ENCODE measurements at places on chromosomes 4 and X.

- no peak for DNase-seq
Measured at GRCh38 chrX:31338991-31339350, 267.1 kb upstream of the FTHL17 start.

- no peak for DNase-seq
Measured at GRCh38 chr4:28358606-28359005, 1498.0 kb downstream of the STIM2 start.

GRCh38 chr4:108851366-108851765 lies 88.5 kb upstream of the ETNPPL start:
- no peak for DNase-seq

GRCh38 chr4:98686043-98686707 lies 27.8 kb upstream of the TSPAN5 start:
- no peak for DNase-seq

GRCh38 chrX:64206556-64207162 lies 1.2 kb upstream of the AMER1 start:
- DNase-seq = peak; percentile 2

DNA sequence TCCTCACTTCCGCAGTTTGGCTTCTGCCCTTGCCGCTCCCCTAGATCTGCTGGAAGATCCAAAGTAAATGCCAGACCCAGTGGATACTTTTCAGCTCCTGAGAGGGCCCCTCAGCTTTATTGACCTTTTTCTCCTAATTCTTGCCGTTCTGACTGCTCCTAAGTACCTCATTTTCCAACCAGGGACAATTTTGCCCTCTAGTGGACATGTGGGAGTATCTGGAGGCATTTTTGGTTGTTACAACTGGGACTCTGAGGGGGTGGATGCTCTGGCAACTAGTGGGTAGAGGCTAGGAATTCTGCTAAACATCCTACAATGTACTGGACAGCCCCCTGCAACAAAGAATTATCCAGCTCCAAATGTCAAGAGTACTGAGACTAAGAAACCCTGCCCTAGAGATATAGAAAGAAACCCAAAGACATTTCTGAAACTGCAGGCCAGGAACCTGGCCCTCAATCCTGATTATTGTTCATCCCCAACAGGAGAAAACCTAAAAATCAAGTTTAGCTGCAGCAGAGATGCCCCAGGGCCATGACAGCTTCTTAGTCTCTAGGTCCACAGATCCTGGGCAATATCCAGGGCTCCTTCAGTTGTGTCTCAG lies 3.4 kb downstream of the TEX13B start:
- DNase-seq = no peak

DNA sequence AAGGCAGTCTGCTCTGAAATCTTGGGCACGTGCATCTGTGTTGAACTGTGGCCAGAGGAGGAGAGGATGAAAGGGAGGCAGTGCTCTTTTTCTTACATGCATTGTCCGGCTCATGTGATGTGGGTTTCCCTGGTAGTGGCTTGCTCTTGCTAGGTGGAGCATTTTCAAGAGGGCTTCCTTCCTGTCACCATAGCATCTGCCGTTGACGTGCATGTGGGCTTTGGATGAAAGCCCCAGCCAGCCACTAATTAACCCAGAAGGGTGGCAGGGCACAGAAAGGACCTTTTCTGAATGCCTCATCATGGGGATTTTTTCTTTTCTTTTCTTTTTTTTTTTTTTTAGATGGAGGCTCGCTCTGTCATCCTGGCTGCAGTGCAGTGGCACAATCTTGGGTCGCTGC lies 121.3 kb downstream of the GPR143 start:
- DNase-seq = peak; percentile 54

DNA sequence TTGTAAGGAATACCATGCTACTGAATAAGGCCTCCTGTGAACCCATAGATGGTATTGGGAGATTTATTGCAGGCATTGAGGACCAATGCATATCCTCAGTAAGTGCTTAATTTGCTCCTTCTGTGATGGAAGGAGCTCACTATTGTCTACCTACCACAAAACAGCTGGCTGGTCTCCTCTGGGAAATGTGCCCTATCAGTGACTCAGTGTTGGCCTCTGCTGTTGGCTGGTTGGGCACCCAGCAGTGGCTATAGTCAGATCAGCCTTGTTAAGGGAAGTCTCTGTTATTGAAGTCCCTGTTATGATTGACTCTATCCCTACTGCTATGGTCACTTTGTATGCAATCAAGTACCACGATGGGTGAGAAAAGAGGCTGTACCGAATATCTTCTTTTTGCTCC lies 27.5 kb upstream of the OTUD4 start:
- no peak for DNase-seq

DNA sequence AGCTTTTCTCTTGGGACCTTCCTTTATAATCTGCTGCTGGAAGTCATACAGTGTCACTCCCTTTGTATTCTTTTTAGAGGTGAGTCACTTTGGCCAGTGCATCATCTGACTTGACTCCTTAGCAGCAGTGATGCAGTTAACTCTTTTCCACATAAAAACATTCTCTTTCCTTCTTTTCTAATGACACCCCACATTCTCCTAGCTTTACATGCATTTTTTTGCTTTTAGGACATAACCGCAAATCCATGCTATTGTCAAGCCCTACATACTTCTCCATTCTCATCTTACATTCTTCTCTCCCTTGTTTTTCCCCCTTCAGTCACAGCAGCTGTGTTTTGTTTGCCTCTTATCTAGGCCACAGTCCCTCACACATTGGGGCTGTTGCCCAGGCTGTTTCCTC lies 55.1 kb downstream of the ZNF330 start:
- no peak for DNase-seq

DNA sequence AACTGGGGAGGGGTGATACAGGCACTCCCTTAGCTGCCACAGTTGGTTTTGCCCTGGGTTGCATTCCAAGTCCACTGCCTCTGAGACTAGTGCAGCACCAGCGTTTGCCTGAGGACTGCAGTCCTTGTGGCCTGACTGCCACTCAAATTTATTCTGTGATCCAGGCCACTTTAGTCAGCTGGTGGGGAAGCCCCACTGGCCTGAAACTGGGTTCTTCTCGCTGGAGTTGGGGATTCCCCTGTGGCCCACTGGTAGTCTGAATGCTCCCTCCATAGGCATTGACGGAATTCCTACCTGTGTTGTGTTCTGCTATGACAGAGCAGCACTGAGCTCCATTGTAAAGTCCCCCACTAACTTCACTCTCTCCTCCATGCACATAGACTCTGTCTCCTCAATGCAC lies 63.8 kb downstream of the PTPN13 start:
- no peak for DNase-seq

DNA sequence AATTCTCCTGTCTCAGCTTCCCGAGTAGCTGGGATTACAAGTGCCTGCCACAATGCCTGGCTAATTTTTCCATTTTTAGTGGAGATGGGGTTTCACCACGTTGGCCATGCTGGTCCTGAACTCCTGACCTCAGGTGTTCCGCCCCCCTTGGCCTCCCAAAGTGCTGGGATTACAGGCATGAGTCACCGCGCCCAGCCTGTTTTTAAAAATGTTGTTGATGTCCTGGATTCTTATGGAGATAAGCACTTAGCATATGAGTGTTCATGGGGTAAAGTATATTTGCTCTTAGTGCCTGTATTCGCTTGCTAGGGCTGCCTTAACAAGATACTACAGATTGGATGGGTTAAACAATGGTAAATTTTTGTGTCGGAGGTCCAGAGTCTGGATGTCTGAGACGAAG lies 91.7 kb downstream of the CEP44 start:
- no peak for DNase-seq

GRCh38 chr4:30744957-30745640 lies 24.9 kb downstream of the PCDH7 start:
- no peak for DNase-seq

DNA sequence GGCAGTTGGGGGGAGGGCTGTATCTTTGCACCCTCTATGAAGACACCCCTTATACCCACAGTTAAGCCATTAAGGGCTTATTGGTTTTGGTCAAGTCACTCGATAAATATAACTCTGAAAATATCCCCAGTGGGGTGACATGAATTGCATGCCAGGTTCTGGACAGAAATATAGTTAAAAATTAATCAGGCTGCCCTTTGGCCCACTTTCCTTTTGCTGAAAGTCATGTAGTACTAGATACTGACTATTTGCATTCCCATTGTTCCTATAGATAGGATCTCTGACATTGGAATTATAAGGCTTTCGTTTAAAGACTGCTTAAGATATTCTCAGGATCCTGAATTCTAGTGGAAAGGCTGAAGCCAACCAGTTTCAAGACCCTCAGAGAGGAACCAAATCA lies 43.5 kb upstream of the LAMP2 start:
- DNase-seq = no peak

DNA sequence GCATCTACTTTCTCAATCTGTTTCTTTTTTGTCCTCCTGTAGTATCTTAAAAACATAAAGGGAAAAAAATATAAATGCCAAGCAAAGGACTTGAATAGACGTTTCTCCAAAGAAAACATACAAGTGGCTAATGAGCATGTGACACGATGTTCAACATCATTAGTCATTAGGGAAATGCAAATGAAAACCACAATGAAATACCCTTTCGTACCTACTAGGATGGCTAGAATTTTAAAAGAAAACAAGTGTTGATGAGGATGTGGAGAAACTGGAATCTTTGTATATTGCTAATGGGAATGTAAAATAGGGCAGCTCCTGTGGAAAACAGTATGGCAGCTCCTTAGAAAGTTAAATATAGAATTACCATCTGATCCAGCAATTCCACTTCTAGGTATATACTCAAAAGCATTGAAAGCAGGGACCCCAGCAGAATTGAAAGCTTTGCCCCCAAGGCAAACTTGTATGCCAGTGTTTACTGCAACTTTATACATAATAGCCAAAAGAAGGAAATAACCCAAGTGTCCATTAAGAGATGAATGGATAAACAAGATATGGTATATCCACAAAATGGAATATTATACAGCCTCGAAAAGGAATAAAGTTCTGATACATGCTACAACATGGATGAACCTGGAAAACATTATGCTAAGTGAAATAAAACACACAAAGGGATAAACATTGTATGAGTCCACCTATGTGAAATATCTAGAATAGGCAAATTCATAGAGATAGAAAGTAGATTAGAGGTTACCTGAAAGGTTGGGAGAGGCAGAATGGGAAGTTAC lies 138.3 kb downstream of the SH3KBP1 start:
- no peak for DNase-seq

DNA sequence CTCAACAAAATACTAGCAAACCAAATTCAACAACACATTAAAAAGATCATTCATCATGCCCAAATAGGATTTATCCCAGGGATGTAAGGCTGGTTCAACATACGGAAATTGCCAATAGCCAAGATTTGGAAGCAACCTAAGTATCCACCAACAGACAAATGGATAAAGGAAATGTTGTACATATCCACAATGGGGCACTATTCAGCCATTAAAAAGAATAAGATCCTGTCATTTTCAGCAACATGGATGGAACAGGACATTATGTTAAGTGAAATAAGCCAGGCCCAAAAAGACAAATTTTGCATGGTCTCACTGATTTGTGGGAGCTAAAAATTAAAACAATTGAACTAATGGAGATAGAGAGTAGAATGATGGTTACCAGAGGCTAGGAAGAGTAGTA lies 82.0 kb upstream of the FAM241A start:
- DNase-seq = no peak

- no peak for DNase-seq
Measured at GRCh38 chr4:16045687-16046086, 38.1 kb downstream of the PROM1 start.
